ENCODE measurements at places on chromosomes 12 and 14. TPM values are rescaled to one million over a fixed set of nuclear protein-coding genes. Genes with fewer than 3 reads are reported as not detected.

DNA sequence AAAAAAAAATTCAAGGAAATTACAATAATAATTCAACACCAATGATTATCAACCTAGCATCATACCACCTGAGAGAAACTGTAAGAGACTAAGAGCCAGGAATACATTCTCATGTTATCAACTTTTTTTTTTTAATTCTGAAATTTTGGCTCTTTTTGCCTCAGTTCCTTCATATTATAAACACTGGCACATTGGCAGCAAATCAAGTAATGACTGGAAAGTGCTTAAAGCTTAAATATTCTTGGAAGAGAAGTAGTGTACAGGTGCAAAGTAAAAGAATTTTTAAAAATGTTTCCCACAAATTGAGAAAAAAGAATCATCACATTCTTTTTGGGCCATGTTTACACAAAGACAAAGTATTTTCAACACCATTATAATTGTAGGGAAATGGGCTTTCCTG, 296.9 kb upstream of the SOX5 start:
- H3K27ac ChIP-seq: no peak overlapping the region
- H3K4me3 ChIP-seq: no peak overlapping the region
- no peaks in the 10 kb centered on the region for H3K4me1 ChIP-seq
- H3K27me3 ChIP-seq: no peaks in the 10 kb centered on the region
- no peak for DNase-seq
- H3K36me3 ChIP-seq: no peaks in the 10 kb centered on the region

DNA sequence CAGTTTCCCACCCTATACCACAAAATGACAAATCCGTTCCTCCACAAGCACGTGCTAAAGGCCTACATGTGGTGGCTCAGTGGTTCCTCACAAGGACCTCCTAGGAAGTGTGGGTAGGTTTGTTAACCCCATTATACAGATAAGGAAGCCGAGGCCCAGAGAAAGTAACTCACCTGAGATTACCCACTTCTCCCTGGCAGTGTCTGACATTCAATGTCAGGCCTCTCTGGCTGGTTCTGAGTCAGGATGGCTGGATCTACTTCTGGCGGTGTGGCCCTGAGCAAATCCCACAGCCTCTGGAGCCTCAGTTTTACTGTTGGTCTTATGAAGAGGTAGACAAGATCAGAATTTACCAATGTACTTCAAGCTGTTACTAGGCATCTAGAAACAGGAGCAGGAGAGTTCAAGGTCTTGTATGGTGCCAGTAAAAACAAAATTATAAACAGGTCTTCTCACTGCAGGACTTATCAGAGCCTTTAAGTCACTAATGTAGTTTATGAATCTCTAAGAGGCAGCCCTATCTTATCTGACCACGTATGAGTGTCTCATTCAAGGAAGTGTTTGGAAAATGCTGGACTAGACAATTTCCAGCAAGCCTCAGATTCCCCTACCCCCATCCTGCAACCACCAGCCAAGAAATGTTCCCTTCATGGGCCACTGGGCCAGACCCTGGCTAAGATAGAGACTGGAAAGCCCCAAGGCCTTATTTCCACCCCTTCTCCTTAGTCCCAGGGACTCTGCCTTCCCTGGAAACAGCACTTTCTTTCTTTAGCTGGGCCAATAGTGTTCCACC, 4.2 kb downstream of the HSPB8 start:
- no peaks in the 10 kb centered on the region for H3K36me3 ChIP-seq
- peak; percentile 23 for DNase-seq
- peaks cover 10% of the 10 kb centered on the region for H3K4me1 ChIP-seq
- H3K27me3 ChIP-seq: no peaks in the 10 kb centered on the region
- no peak overlapping the region for H3K4me3 ChIP-seq
- H3K27ac ChIP-seq: no peak overlapping the region

- H3K4me1 ChIP-seq: no peaks in the 10 kb centered on the region
- no peak overlapping the region for H3K4me3 ChIP-seq
- no peaks in the 10 kb centered on the region for H3K27me3 ChIP-seq
- no peak for DNase-seq
These were observed 6.5 kb downstream of the OR6C74 start for GRCh38 chr12:55250944-55251343.

The KTN1 gene
- 164 TPM for total RNA-seq

The LRRC10 gene
- not detected for total RNA-seq

DNA sequence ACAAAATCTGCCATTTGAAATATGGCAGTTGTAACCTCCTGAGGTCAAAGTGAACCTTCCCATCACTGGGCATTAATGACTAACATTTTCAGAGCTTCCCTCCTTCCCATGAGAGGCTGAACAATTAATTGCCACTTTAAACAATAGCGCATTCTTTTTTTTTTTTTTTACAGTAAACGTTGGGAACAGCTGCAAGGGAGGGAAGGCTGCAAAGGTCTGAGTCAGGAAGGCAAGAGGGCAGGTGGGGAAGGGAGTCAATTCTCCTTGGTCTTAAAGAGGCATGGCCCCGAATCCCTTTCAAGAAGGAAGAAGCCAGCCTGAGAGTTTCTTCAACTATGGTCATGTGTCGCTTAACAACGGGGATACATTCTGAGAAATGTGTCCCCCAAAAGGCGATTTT, 41.0 kb upstream of the PLEKHG3 start:
- no peak for DNase-seq
- peaks cover 4% of the 10 kb centered on the region for H3K27me3 ChIP-seq
- no peak overlapping the region for H3K27ac ChIP-seq
- no peak overlapping the region for H3K4me3 ChIP-seq

The COPS7A gene
- 67.0 TPM for total RNA-seq

The ACRBP gene
- total RNA-seq: 0.33 TPM

- DNase-seq: no peak
- H3K27me3 ChIP-seq: no peaks in the 10 kb centered on the region
- no peak overlapping the region for H3K4me3 ChIP-seq
- H3K36me3 ChIP-seq: no peaks in the 10 kb centered on the region
- H3K4me1 ChIP-seq: no peaks in the 10 kb centered on the region
These were observed 260.8 kb downstream of the TTC8 start for GRCh38 chr14:89085231-89085731.

The PSMD9 gene
- 73.5 TPM for total RNA-seq

DNA sequence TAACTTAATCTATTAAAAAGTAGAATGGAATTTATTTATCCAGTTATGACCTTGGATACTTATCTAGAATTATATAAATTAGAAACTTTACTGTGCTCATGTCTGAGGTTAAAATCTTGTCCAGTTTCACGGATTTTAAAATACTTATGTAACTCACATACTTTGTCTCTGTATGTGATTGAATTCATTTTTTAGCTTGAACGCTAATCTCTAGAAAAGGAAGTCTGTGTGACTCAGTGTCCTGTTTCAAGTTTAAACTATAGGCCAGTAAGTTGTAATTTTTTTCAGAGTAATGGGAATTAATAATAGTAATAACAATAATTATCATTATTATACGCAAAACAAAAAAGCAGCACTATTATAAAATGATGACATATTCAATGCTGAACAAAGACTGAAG, 168.6 kb downstream of the CPNE8 start:
- H3K4me1 ChIP-seq: no peaks in the 10 kb centered on the region
- H3K27me3 ChIP-seq: no peaks in the 10 kb centered on the region
- H3K4me3 ChIP-seq: no peak overlapping the region

- no peak for DNase-seq
- no peaks in the 10 kb centered on the region for H3K36me3 ChIP-seq
- no peak overlapping the region for H3K27ac ChIP-seq
- no peak overlapping the region for H3K4me3 ChIP-seq
These were observed 16.7 kb downstream of the PPP1R13B start for GRCh38 chr14:103830511-103831270.

DNA sequence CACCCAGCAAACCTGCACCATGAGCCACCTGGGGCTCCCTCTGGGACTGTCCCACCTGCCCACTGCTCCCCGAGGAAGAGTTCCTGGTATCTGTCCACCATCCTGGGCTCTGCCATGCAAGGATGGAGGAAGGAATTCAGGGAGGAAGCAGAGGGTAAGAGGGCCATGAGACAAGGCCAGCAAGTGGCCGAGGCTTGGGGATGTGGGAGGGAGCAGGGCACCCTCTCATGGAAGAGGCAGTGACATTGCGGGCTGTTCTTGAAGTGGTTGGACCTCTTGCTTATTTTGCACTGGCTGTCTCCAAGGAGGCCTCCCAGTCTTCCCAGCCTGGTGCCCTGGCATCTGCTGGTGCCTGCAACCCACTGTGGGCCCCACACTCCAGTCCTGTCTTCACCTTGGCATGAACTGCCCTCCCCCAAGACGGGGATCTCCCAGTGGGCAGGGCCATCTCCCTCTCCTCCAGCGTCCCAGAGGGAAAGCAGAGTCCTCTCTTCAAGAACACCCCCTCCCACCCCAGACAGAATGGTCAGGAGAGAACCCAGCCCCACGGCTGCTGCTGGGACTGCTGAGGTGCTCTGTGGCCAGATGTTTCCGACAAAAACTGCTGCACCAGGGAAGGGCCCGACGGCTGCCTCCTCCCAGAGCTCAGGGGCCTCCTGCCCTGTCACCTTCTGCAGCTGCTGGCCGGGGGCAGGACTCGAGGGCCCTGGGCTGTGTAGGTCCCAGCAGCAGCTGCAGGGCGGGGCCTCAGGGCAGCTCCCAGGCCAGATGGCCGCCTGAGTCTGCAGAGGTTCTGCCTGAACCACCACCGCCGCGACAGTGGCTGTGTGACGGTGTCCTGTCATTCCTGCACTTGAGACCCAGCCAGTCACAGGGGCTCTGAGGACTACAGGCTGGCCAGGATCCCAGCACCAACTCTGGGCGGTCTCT, 1.8 kb upstream of the AKT1 start:
- no peaks in the 10 kb centered on the region for H3K27me3 ChIP-seq
- DNase-seq: no peak
- peaks cover 15% of the 10 kb centered on the region for H3K4me1 ChIP-seq
- no peak overlapping the region for H3K27ac ChIP-seq
- no peak overlapping the region for H3K4me3 ChIP-seq

DNA sequence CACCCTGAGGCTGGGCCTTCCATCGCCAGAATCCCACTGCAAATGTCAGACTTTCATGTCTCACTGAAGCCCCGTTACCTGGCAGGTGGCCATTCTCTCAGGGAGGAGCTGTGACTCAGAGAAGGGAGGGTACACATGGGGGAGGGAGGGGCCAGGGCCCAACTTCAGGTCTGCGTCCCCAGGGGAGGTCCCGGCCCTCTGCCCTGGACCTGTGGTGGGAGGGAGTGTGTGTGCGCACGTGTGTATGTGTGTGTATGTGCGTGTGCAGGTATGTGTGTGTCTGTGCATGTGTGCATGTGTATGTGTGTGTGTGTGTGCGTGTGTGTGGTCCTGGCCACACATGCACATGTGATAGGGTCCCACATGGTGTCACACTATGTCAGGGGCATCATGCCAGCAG, 50.9 kb downstream of the MVK start:
- DNase-seq: no peak
- H3K27me3 ChIP-seq: peaks cover 2% of the 10 kb centered on the region
- H3K4me3 ChIP-seq: no peak overlapping the region
- no peak overlapping the region for H3K27ac ChIP-seq
- H3K4me1 ChIP-seq: no peaks in the 10 kb centered on the region
- H3K36me3 ChIP-seq: no peaks in the 10 kb centered on the region

DNA sequence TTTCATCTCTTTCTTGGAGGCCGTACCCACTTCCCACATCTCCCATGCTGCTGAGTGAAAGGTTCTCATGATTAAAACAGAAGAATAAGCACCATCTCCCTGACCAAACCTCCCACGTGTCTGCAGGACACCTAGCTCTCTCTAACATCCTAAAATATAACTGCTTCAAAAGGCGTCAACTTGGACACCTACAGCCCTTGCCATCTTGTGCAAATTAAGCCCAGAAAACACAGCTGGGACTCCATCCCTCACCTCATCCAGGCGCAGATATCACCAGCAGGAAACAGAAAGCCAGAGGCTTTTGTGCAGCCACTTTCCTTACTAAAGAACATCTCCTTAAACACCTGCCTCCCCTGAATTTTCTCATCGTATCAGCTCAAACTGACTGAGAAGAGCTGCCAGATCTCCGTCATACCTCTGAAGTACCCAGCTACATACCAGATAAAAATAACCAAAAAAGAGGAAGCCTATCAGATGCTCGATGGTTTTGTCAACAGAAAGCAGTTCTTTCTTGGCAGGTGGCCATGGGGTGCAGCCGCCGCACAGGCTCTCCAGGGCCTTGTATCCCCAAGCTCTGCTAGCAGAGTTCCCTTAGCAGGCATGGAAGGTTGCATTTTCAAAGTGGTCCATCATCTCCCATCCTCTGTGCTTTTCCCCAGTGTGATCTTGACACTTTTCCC, 28.8 kb downstream of the MAP3K9 start:
- H3K27me3 ChIP-seq: no peaks in the 10 kb centered on the region
- no peaks in the 10 kb centered on the region for H3K36me3 ChIP-seq
- no peaks in the 10 kb centered on the region for H3K4me1 ChIP-seq
- no peak overlapping the region for H3K27ac ChIP-seq
- DNase-seq: no peak

DNA sequence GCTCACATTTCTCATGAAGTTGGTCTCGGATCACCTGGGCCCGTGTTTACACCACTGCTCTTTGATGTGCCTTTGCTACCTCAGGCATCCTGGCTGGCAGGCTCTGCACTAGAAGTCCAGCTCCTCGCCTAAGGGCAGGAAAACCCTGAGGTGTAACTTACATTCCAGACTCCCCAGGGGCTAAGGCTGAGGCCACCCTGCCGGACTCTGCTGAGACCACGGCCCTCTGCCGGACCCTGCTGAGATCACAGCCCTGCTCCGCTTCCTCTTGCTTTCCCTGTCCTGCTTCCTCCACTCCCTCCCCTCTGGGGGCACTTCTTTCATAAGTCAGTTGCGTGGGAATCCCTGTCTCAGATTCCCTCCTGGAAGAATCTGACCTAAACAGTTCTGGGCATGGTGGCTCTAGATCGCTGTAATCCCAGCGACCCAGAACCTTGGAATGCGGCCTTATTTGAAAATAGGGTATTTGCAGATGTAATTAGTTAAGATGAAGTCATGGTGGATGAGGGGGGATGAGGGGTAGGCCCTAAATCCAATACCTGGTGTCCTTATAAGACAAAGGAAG, 17.2 kb downstream of the RILPL1 start:
- H3K36me3 ChIP-seq: peaks cover 21% of the 10 kb centered on the region
- no peaks in the 10 kb centered on the region for H3K27me3 ChIP-seq
- no peak for DNase-seq
- H3K4me1 ChIP-seq: no peaks in the 10 kb centered on the region
- H3K27ac ChIP-seq: no peak overlapping the region

GRCh38 chr12:52044292-52044983, 6.8 kb upstream of the NR4A1 start:
- H3K4me1 ChIP-seq: peaks cover 14% of the 10 kb centered on the region
- H3K36me3 ChIP-seq: no peaks in the 10 kb centered on the region
- no peaks in the 10 kb centered on the region for H3K27me3 ChIP-seq
- peak overlapping the region; percentile 37 for H3K4me3 ChIP-seq
- H3K27ac ChIP-seq: peak overlapping the region; percentile 89

GRCh38 chr12:78086553-78087362, 256.1 kb downstream of the NAV3 start:
- H3K27ac ChIP-seq: no peak overlapping the region
- DNase-seq: no peak
- H3K4me3 ChIP-seq: no peak overlapping the region
- H3K36me3 ChIP-seq: no peaks in the 10 kb centered on the region

The FAM181A gene
- not detected for total RNA-seq

DNA sequence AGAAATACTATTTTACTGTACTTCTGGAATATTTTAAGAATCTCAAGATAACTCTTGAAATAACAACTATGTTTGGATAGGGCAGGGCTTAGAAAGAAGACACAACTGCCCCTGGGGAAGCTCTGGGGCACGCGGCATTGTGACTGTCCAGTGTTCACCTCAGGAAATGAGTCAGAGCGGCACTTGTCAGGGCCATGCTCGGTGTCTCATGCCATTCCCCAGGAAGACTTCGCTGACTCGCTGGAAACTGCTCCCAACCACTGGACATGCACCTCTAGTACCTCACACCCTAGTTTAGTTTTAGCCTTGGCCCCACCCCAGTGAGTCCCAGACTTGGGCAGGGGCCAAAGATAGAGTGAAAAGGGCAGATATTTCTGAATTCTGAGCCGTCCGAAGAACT, 192.0 kb downstream of the TTC7B start:
- peak; percentile 68 for DNase-seq
- no peaks in the 10 kb centered on the region for H3K27me3 ChIP-seq
- H3K4me3 ChIP-seq: no peak overlapping the region
- peaks cover 3% of the 10 kb centered on the region for H3K36me3 ChIP-seq
